ENCODE measurements at places on chromosomes 12 and 14.
A peak's percentile ranks its signal among the peaks of the same experiment; 100 is the strongest.

GRCh38 chr14:55047301-55048053 is 4.0 kb upstream of the MAPK1IP1L start:
- no peak for DNase-seq

GRCh38 chr12:87001102-87001501 is 744.9 kb upstream of the MGAT4C start:
- no peak for DNase-seq

GRCh38 chr14:63452796-63453195 is 90.4 kb downstream of the PPP2R5E start:
- DNase-seq = no peak

GRCh38 chr14:55625481-55625880 is 45.5 kb downstream of the KTN1 start:
- no peak for DNase-seq

- DNase-seq = no peak
These were observed 30.2 kb upstream of the GALNT9 start for GRCh38 chr12:132359551-132359950.

- DNase-seq = no peak
These were observed 136.0 kb downstream of the PAX9 start for GRCh38 chr14:36797634-36798033.

DNA sequence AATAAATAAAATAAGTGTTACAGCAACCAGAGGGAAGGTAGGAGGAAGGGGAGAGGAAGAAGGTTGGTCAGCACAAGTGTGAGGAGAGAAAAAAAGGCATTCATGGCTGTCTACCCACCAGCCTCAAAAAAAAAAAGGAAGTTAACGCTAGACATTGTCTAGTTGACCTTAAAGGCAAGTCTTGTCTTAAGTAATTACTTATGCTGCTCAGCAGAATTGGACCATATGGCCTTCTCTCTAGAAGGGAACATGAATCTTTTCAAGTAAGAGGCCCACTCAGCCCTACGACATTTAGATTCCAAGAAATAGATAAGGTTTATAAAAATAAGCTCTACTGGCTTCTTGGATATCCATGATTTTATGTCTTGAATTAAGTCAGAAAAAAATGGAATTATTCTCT is 172.7 kb downstream of the ETNK1 start:
- no peak for DNase-seq

DNA sequence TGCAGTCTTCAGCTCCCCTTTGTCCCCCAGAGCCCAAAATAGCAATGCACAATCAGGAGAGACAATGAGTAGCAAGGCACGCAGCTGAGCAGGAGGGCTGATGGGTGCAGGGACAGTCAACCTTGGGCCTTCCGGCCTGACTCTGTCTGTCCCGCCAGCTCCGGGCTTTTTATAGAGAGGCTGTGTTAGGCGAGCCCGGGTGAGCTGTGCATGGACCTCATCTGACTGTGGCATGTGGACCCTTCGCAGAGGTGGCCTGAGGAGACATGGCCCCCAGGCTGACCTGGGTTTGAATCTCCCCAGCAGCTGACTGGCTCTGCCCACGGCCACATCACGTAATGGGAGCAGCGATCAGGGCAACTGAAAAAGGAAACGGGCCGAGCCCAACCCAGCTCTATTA is 177.9 kb downstream of the TSPAN9 start:
- no peak for DNase-seq

DNA sequence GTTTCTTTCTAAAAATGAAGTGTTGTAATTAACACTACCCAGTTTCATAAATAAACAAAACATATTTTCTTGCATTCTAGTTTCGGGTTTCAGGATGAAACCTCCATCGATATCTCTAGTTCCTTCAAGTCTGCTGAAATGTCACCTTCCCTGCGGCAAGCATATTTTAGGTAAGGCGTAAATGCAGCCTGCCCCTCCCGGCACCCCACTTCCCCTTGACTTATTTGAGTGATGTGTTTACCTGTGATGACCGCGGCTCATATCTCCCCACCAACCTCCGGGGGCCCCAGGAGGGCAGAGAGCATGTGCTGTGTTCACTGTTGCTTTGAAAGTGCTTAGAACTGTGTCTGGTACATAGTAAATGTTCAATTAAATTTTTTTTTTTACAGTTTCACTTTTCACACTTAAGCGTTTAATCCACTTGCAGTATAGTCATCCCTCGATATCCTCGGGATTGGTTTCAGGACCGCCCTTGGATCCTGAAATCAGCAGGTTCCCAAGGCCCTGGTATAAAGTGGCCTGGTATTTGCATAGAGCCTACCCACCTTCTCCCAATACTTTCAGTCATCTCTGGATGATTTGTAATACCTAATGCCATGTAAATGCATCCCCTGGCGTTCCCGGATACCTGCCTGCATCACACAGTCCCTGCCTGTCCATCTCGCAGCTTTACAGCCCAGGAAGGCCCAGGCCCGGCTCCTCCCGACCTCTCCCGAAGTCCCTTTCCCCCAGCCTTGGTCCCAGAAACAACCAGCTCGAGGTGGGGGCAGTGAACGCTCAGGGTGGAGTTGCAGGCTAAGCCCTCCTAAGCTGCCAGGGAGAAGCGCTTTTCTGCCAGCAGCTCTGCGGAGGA is 40.2 kb upstream of the FBRSL1 start:
- no peak for DNase-seq

DNA sequence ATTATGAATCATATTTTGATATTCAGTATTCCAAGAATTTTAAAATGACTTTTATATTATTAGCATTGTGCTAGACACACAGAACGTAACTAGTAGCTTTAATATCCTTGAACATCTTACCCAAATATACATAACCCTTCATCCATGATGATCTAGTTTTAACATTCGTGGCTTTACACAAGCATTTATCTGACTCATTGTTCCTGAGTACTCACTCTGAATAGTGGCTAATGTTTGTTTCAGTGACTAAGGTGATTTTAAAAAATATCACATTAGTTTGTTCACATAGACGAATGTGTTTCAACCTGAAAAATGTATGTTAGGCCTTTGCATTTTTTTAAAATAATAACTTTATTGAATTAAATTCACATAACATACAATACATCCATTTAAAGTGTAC is 80.0 kb upstream of the PTPRQ start:
- DNase-seq = no peak

GRCh38 chr14:57502586-57503254 is 9.1 kb upstream of the CCDC198 start:
- DNase-seq = no peak

DNA sequence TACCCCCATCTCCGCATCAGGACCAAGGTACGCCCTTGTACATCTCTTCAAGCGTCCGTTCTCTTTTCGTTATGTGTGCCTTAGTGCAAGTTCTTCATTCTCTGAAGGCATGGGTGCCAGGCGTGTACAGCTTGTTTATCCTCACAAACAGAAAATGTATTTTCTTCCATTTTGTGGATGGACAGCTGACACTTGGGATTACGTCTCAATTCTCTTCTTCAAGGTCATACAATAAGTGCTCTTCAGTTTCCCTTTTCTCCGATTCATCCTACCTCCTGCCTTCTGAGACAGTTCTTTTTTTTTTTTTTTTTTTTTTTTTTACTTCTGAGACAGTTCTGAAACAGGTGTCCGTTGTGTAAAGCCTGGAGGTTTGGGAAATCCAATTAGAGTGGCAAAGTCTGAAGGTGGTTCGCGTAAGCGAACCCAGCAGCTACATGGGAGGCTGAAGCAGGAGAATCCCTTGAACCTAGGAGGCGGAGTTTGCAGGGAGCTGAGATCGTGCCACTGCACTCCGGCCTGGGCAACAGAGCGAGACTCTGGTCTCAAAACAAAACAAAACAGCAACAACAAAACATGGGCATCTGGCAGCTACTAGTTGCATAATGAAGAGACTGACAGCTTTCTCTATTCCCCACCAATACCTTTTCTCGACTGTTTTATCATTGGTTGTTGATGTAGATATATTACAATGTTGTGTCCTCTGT is 734 bp downstream of the COX6A1 start:
- DNase-seq = no peak

GRCh38 chr12:42732908-42733411 is 143.4 kb upstream of the PRICKLE1 start:
- DNase-seq = no peak

GRCh38 chr12:49741882-49742620 is 694 bp downstream of the TMBIM6 start:
- DNase-seq = peak; percentile 84

- DNase-seq = peak; percentile 52
These were observed 31.4 kb upstream of the C12orf76 start for GRCh38 chr12:110079477-110080400.

DNA sequence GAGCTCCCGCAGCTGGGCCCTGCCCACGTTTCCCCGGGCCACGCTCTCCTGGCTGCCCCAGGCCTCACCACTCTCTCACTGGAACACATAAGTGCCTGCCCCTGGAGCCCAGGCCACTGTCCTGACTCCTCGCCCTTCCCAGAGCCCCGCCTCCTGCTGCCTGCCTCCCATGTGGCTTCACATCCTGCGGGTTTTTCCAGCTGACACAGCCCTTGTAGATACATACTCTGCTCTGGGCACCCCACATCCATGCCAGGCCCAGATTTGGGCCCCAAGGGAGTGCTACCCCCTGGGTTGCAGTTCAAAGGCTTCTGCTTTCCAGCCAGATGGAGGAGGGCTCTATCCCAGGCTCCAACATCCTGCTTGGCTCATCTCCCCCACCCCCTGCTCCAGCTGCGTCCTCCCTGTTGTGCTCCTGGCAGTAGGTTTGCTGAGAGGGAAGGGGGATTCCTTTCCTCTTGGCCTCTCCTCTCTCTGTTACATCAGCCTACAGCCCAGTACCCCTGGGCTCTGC is 60.1 kb downstream of the TSPAN9 start:
- no peak for DNase-seq

- DNase-seq = no peak
These were observed 135.6 kb upstream of the ARHGAP5 start for GRCh38 chr14:31941487-31941886.

DNA sequence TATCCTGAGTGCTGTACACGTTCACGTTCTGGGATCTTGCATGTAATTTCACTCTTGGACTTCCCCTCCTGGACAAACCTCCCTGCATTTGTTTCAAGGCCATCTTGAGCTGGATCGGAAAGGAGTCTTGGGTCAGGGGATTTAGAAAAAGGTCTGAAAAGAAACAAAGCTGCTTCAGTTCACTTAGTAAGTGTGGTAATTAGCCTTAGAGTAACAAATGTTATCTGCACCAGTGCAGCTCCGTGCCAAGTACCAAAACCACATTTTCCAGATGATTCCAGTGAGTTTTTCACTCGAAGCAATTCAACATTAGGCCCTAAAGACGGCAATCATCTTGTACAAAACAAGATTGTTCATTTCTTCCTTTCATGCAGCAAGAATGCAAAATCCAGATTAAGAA is 39.4 kb upstream of the ATXN2 start:
- no peak for DNase-seq

DNA sequence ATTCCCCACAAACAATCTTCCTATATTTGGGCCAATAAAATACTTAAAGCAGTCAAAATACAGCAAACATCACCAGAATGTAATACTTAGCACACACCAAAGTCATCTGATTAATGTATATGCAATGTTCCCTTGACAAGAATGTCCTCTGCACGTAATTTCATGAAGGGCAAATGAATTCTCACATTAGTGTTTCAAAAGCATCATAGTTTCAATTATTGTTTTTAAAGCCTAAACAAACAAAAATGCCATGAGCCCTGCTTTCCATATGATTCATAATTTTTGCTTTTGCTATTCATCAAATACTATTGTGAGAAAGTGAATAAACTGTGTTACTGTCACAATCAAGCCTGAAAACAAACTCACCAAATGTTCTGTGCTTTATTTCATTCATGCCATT is 156.0 kb downstream of the EPS8 start:
- DNase-seq = no peak

DNA sequence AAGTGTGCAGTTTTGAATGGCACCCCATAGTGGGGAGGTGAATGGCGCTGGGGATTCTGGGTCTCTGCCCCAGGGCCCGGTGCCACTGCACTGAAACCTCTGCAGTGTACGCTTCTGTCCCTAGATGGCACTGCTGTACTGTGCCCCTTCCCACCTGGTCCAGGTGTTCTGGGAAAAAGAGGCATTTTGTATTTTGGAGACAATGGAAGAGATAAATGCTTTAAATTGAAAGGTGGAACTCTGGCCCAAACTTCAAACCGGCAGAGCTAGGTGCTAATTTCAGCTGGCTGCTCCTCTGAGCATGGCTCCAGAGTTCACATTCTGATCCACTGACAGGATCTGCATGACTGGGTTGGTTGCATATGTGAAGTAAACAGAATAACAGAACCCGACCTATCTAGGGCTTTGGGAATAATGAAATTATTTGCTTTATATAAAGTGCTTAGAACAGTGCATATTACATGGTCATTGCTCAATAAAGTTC is 52.2 kb downstream of the KRT80 start:
- no peak for DNase-seq

- DNase-seq = no peak
These were observed 4.8 kb downstream of the SLC8A3 start for GRCh38 chr14:70183991-70184390.

- no peak for DNase-seq
These were observed 9.0 kb downstream of the TAPBPL start for GRCh38 chr12:6460751-6461371.

GRCh38 chr14:61703342-61704129 is 8.2 kb downstream of the HIF1A start:
- DNase-seq = no peak

DNA sequence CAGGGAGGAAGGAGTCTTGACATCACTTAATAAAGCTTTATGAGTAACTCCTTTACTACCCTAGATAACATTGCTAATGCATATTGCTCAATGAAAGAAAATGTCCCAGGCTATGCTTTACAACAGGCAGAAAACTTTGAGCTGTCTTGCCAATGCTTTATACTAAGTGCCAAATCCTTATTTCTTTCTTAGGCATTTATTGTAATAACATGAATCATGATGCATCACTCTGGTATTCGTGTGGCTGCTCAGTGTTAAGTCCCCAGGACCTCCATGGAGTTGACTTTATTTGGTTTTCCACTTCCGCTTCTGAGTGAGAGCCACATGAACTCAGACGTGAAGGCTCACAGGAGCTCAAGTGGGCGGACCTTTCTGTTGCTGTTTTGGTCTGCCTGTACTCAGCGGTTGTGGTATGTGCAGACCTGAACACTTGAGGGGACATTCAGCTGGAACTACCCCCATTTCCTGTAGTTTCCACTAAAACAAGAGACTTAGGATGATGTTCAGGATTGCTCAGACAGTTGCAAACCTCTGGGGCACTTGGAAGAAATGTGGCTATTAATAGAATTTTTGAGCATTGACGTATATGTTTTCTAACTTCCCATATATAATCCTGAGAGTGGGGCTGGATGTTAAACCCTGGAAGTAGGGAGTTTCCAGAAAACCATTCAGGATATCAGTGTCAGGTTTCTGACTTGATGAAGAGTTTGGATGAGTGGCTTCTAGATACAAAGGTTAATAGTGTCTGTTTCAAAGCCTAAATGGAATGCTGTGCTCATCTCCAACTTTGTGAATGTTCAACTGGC is 258.6 kb downstream of the MSRB3 start:
- no peak for DNase-seq

- DNase-seq = no peak
These were observed 27.2 kb downstream of the PROX2 start for GRCh38 chr14:74848768-74849167.

DNA sequence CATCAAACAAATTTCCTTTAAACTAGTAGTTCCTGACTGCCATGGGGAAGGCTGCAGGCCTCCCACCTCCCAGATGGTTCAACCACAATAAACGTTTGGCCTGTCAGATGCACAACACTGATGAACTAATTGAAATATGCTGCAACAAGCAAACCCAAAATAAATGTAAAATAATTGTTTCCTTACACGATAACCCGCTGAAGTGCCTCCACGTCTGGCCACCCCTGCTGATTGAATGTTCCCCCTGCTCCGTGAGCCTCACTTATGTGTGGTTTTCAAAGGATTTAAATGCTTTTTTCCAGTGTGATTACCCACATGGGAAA is 8.4 kb downstream of the PITPNM2 start:
- no peak for DNase-seq
